Activated T-cell treated with anti-CD3 and anti-CD28 coated beads for 4 hours (primary cell): ENCODE measurements at places on chromosomes 6 and 20.
A peak's percentile ranks its signal among the peaks of the same experiment; 100 is the strongest.

- no peak for DNase-seq
Measured at GRCh38 chr20:22438926-22439325, 145.4 kb downstream of the FOXA2 start.

GRCh38 chr20:8019246-8019997 is at the start of gene TMX4:
TMX4 (minus strand) TSS chr20:8019761; CDS start chr20:8019613, 148 bp downstream.
- peak; percentile 84 for DNase-seq

GRCh38 chr6:53410508-53411258 is 61.9 kb upstream of the ELOVL5 start:
- DNase-seq: peak; percentile 34

GRCh38 chr6:43367245-43367984 is 2.0 kb downstream of the ZNF318 start:
- no peak for DNase-seq

GRCh38 chr6:158231551-158232315 is 63.6 kb downstream of the GTF2H5 start:
- peak; percentile 61 for DNase-seq

DNA sequence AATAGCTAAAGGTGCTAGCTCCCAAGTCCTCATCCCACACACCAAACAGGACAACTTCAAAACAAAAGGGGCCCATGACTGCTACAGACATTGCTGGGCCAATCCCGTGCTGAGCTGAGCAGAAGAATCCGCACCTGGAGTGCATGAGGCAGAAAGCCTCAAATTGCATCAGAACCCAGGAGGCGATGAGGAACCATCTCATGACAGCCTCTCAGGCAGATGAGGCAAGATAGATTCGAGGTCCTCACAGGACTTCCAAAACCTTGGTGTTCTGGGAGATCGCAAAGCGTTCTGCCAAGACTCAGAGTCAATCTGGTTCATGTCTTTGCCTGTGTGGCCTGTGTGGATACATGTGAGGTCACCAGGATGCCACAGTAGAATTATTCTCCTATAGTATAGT is 32.8 kb upstream of the SSTR4 start:
- no peak for DNase-seq

DNA sequence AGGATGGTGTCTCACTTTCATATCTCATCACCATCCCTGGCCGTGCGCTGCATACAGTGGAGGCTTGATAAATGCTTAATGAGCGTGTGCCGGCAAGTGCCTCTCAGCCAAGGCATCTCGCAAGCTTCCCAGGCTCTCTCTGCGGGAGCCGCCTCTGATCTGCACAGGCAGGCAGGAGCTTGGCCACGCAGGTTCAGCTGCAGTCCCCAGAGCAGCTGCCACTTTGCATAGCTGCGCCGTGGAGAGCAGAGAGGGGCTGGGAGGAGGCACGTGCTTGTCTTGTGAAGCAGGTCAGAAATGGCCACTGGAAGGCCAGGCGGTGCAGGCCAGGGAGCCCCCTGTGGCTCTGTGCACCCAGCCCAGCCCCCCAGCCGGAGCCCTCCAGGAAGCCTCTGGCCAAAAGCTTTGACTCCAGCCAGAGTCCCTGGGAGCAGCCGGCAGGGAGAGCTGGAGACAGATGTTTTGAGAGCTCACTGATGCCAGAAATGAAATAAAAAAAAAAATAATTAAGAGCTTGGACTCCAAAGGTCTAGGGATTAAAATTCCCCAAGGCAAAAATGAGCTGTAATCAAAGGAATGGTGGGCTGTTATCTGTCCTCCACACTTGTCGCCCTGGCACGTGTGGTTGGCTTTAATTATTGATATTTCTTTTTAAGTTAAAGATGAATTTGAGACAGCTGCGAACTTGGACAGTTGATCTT is 377.0 kb downstream of the CDH4 start:
- no peak for DNase-seq

DNA sequence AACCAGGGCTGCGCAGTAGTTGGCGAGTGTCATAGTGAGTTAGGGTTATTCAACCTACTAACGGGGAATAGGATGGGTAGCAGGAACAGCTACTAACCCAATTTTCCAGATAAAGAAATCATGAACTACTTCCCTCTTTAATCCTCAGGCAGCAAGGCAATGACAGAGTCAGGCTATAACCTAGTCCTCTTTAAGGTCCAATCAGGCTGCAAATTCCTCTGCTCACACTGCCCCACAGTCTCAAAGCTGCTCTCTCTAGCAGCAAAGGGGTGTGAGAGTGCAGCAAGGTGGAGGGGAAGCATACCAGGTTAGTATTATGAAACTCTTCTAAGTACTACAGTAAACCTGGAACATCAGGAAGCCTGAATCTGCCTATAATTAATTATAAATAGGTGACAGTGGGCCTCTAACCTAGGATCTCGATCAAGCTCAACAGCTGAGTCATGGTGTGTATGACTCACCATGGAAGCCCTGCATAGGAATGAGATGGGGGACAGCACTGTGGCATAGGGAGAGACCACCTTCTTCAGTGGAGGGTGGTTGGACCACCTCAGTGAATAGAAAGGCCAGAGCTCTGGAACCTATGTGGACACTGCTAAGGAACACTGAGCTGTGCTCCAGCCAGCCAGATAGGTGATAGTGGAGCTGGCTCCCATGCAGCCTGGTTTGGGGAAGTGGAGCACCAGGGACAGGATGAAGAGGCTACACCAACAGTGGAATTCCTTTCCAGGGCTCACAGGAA is 7.9 kb downstream of the PEX6 start:
- DNase-seq: no peak

DNA sequence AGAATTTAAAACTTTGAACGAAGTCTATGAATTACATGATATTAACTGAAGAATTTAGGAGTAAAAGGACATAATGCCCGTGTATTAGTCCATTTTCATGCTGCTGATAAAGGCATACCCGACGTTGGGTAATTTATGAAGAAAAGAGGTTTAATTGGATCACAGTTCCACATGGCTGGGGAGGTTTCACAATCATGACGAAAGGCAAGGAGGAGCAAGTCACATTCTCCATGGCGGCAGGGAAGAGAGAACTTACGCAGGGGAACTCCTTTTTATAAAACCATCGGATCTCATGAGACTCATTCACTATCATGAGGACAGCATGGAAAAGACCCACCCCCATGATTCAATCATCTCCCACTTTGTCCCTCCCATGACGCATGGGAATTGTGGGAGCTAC is 210.6 kb downstream of the CD83 start:
- no peak for DNase-seq

DNA sequence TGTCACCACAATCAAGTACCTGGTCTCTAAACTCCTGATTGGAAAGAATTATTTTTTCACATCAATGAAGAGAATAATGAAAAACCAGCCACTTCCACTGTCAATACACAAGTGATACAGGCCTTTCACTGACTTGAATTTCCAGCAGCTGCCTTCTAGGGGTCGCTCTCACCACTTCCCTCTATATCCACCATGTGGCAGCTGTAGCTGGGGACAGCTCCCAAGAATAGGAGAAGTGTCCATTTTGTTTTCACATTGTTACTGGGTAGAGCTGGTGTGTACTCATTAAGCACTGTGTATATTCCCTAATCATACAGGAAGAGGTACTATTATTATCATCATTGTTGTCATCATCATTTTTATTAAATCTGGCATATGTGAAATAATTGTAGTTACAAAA is 438.4 kb upstream of the SPTLC3 start:
- no peak for DNase-seq

DNA sequence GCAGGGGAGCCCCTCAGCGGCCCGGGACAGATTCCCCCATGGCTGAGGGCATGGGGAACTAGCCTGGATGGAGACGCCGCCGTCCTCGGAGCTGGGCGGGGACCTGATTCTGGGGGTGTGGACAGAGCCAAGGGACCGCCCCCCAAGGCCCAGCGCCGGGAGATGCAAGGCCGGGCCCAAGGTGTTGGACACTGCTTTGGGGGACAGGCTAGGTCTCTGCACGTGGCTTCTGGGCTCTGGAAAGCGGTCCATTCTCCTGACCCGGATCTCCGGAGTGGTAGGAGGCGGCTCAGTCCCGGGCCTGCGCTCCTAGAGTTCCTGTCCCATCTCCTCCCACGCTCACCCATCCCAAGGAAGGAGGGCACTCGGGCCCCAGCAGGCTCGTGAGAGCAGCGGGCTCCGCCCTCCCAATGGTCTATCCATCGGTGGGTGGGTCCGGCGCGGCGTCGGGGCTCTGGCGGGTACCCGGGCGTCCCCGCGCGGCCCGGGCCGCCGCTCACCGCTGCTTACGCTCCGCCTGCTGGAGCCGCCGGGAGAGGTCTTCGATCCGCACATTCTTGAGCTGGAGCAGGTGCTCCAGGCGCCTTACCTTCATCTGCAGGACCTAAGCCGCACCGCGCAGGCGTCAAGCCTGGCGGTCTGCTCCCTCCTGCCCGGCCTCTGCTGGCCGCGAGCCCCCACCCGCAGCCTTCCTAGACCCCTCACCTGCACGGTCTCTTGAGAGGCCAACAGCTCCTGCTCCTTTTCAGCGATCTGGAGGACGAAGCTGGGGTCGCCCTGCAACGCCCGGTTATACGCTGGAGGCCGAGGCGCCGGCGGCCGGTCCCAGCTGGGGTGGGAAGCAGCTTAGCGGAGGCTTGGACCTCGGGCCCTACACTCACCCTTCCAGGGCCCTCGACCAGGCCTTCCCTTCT is 3.3 kb downstream of the SPEF1 start:
- DNase-seq: no peak

DNA sequence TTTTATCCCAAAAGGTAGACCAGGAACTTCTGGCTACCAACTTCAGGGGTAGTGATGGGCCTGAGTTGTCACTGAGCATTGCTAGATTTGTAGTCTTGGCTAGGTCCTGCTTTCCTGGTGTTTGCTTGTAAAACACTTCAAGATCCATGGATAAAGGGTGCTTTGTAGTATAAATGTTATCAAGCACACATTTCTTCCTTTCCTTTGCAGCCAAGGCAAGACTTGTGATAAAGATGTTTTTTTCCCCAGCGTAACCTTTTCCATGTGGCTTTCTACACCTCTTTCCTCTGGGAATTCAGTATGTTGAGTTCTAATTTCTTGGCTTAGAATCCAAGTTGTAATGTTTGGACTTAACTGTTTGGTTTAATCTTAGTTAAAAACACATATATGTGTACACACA is 122.8 kb upstream of the CLDN20 start:
- DNase-seq: no peak

GRCh38 chr6:155444120-155444917 is 11.3 kb downstream of the NOX3 start:
- no peak for DNase-seq

DNA sequence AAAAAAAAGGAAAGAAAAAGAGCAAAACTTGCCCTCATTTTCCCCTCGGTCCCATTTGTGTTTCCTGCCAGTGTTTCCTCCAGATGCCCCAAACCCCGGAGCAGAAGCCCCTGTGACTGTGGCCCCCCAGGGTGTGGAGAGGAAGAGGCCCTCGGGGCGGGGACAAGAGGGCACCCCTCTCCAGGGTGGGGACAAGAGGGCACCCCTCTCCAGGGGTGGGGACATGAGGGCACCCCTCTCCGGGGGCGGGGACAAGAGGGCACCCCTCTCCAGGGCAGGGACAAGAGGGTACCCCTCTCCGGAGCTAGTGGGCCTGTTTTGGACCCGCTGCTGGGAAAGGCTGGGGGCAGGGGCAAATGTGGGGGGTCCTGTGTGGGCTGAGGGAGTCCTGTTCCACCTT is 13.1 kb downstream of the MYT1 start:
- no peak for DNase-seq

DNA sequence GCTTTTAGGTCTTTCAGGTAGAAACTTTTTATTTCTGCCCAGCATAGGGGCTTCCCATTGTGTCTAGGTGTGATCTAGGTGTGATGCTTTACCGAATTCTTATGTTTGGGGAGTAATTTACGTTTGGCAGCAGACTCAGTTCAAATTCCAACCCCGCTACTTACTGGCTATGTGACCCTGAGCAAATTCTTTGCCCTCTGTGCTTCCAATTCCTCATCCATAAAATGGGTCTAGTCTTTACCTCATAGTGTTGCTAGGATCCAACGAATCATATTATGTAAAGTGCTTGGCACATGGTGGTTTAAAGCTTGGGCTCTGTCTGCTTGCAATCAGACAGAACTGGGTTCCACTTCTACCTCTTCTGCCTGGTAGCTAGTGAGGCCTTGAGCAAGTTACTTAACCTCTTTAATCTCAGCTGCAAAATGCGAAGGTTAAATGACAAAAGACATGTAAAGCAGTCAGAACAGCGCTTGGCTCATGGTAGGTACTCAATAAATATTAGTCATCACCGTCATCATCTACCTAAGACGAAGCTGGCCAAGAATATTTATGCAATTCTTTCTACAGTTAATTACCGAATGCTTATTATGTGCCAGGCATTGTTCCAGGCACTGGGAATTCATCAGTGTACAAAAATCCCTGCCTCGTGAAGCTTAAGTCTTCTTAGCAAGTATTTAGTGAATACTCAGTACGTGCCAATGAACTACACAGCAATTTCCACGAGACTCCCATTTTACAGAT is 1.0 kb downstream of the NSFL1C start:
- DNase-seq: no peak

DNA sequence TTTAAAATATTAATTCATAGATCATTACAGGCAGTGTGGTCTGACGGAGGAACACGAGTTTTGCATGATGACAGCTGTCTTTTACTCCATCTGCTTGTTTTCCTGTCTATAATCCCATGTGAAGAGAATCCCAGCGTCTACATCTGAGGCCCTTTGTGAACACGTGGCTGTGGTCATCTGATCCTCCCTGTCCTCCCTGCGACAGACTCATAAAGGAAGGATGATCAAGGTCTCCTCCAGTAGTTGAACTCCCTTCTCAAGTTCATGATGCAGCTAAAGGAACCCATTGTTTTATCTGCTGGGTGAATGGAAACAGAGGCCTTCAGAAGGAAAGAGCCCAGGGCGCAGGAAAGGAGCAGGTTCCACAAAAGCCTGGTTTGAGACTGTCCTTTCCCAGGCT is 435.8 kb upstream of the JARID2 start:
- DNase-seq: no peak

- no peak for DNase-seq
Measured at GRCh38 chr6:44668391-44668930, 281.0 kb downstream of the CDC5L start.

GRCh38 chr6:108671790-108672189 is 111.1 kb downstream of the FOXO3 start:
- no peak for DNase-seq

DNA sequence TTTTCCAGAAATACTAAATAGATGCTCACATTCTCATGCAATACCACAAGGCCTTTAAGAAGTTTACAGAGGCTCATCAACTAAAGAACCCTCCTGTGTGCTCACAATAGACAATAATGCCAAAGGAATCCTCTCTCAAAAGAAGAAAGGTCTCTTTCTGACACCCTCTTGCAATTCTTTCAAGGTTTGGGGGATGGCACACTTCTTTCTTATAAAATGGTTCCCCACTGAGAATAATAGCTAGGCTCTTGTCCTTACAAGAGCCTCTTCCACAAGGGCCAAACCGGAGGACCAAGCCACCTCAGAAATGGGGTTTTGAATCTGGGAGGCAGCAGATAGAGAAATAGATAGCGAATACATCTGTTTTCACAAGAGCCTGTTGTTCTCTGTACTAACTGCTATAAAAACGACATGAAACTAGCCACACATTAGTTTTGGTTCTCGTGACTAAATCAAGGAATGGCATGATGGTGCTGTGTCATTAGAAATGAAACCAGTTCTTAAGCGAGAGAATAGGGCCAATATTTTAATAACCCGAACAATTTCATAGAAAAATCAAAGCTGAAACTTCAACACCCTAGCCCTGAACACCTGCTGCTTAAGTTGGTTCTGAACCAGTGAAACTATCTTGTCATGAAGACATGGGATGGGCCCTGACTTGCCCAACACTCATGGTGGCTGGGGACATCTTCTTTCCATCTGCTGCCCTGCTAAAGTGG is 81.1 kb downstream of the PRDM1 start:
- DNase-seq: no peak

- no peak for DNase-seq
Measured at GRCh38 chr20:48608756-48609155, 219.0 kb downstream of the PREX1 start.
